ENCODE measurements at places on chromosomes 3 and 15.

GRCh38 chr3:37741644-37742043 lies 120.0 kb upstream of the CTDSPL start:
- no peak for DNase-seq

DNA sequence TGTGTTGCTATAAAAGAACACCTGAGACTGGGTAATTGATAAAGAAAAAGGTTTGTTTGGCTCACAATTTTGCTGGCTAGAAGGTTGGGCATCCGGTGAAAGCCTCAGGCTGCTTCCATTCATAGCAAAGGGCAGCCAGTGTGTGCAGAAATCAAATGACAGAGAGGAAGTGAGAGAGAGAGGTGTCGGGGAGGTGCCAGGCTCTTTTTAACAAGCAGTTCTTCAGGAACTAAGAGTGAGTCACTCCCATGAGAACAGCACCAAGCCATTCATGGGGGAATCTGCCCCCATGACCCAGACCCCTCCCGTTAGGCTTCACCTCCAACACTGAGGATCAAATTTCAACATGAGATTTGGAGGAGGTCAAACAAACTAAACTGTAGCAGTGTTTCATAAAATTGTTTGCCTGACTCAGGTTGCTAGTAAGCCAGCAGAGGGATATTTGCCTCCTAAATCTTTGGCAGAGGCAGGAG lies 4.5 kb upstream of the PARP15 start:
- no peak for DNase-seq

DNA sequence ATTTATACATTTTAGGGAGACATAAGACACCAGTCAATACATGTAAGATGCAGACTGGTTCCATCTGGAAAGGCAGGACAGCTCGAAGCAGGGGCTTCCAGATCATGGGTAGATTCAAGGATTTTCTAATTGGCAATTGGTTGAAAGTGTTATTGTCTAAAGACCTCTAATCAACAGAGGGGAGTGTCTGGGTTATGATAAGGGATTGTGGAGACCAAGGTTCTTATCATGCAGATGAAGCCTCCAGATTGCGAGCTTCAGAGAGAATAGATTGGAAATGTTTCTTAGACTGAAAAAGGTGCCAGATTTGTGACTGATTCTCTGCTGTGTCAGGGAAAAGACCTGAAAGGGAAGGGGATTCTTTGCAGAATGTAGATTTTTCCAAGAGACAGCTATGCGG lies 15.1 kb downstream of the TM2D3 start:
- no peak for DNase-seq

- DNase-seq, result no peak
These were observed 35.6 kb upstream of the FGF7 start for GRCh38 chr15:49387471-49387870.

DNA sequence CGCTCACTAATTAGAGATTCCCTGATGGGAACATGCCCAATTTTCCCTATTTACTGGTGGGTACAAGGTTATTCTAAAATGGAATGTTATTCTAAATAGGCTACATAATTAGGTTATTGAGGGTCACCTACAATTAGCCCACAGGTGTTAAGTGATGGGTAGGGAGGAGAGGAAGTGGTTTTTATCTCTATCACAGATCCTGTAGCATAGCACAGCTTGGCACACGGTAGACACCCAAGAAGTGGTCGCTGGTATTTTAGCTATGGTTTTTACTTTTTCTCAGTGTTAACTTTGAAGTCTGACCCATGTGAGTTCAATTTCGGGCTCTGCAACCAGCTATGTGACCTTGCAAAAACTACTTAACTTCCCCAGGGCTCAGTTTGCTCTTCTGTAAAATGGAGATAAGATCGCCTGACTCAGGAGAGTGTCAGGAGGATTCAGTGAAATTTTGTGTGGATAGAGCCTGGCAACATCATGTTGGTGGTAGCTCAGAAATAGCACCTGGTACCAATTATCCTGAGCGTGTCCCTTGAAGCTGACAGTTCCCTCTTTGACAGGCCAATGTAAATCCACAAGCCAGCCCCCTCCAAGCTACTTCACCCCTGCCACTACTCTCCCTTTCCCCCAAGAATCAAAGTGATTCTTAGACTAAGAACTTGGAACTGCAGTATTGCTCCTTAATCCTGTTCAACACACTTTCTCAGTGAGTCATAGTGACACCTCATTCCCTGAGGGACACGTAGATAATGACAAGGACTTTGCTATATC lies 8.7 kb upstream of the LMCD1 start:
- DNase-seq, result no peak

DNA sequence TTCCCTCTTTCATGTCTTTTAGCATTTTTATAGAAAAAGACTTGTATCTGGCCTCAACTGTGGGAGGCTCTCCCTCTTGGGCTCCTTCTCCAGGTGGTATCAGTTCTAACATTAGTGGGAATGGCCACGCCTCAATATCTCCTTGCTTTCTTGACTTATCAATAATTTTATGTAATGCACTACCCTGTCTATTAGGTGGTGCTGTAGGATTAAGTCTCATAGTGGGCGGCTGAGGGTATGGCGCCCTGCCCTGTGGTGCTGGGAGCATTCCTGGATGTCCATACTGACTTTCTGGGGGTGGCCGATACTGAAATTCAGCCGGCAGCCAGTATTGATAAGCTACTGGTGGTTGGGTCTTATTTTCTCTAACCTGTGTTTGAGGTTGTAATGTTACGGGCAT lies 8.7 kb upstream of the RPUSD3 start:
- DNase-seq, result no peak

GRCh38 chr3:106213954-106214353 lies 345.1 kb upstream of the CBLB start:
- DNase-seq, result no peak

- no peak for DNase-seq
These were observed 137.7 kb upstream of the RASGRP1 start for GRCh38 chr15:38702178-38702912.

GRCh38 chr15:48406266-48406891 lies 75.2 kb downstream of the DUT start:
- DNase-seq, result no peak

Measured in GM12891 (cell line).